Choroid plexus epithelial cell (primary cell): ENCODE measurements at places on chromosomes 5 and 9.
A peak's percentile ranks its signal among the peaks of the same experiment; 100 is the strongest.

DNA sequence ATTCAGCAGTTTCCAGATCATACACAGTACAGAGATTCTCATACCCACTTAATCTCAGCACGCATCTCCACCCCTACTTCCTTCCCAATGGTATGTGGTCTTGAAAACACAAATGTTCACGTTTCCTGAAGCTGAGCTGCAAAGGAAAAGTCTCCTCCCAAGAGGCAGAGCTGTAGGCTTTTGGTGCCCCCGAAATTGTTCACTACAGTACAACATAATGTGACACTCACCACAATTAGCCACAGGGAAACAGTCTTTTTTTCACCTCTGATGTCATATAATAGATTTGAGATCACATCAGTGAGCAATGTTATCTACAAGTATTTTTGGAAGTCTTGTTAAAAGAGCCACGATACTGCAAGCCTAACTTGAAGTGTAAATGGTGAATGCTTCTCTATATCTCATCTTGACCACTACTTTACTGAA is 40.2 kb downstream of the NFIB start:
- DNase-seq = peak; percentile 58

DNA sequence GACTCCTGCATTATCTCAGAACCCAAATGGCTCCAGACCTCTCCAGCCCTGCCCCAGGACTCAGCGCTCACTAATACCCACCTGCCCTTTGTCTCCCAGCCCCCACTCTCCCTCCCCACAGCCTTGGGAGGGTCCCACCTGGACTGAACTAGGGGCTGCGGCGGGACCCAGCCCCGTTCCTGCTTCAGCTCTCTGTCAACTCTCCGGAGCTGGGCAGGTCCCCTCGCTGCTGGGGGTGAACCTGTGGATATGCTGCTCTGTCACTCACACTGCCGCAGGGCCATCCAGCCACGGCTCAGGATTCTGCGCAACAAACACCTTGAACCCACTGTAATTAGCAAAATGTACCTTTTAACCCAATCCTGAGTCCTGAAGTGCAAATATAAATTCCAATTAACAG is 36.8 kb downstream of the NDUFS6 start:
- DNase-seq = no peak

- DNase-seq = peak; percentile 72
Observed at GRCh38 chr5:9513827-9514226, 32.0 kb downstream of the SEMA5A start.

GRCh38 chr5:90355635-90356034 is 53.9 kb downstream of the CETN3 start:
- DNase-seq = no peak

GRCh38 chr5:6026766-6027406 is 351.5 kb downstream of the MED10 start:
- peak; percentile 8 for DNase-seq

GRCh38 chr5:129619782-129620181 is 128.1 kb upstream of the MINAR2 start:
- DNase-seq = no peak

GRCh38 chr9:129751841-129752801 is 721 bp downstream of the PTGES start:
- no peak for DNase-seq

- DNase-seq = no peak
Observed at GRCh38 chr5:134106991-134107701, 7.3 kb upstream of the TCF7 start.

DNA sequence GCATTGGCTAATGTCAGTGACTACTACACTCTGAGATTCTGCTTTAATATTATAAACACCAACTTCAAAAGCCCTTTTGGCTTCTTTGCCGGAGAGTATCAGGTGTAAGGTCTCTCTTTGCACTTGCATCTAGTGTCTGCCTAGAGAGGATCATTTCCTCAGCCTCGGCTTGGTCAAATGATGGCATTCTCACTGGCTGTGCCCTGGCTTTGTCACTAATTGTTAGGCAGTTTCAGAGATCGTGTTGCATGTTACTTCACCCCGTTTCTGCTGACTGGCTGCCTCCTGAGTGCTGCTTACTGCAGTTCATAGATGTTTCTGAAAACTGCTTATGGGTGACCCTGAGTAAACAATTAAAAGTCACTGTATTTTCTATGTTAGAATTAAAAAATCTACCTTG is 48.8 kb downstream of the SLC1A3 start:
- DNase-seq = peak; percentile 51

DNA sequence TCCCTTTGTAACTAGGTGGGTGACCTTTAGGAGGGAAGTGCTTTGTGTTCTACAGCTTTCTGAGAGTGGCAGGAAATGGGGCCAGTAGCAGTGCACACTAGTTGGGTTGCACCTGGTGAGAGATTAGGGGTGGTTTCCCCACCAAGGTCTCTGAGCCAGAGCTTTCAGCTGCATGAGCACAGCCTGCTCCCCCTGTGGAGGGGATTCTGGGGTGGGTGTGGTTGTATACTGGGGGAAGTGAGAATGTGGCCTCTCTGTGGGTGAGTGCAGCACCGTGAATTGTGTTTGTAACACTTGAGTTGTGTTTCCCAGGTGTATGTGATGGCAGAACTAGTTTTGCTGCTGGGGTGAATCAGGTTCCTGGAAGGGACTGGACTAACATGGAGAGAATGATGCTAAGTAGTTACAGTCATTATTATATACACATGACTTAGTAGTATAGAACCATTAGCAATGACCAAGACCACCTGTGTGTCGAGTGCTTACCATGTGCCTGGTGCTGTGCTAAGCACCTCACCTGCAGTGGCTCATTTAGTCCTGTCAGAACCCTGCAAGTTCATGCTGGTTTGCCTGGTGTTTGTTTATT is 11.8 kb upstream of the CXXC5 start:
- DNase-seq = no peak

DNA sequence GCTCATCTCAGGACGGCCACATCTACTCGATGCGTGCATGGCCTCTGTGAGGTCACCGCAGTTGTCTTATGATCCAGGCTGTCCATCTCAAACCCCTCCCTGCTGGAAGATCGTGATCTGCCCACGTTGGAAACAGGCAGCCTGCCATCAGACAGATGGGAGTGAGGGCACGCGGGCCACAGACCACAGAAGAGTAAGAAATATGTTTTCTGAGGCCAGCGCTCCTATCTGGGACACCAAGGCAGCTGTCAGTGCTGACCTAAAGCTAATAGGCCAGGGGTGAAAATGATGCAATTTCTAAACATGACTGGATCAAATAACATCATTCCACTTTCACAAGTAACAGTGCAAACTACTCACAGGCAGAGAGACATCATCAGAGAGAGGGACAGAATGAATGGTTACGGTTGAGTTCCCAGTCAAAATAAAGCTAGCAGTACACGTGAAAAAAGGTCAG is 57.1 kb upstream of the CER1 start:
- peak; percentile 33 for DNase-seq

DNA sequence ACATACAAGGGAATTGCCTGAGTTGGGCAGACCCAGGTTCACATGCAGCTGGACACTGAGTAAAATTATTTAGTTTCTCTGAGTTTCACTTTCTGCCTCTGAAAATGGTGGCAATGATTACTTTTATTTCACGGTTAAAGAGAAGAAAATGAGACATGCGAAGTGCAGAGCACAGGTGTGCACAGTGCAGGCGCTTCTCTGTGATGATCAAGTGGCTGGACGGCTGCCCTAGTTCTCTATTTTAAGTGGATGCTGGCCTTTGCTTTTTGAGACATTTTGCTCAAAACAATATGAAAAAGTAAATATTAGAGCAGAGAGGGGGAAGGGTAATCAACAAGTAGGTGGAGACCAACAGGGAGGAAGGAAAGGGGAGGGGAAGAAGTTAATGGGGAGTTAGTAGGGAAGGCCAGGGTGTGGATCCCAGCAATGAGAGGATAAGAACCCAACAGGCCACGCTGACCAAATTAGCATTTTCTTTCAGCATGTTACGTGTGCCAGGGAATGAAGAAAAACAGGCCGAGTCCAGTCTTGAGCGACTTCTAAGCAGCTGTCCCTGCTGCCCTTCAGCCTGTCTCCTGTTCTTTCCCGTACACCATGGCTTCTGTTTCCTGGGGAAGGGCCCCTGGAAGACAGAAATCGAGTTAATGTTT is 16.1 kb downstream of the SNX18 start:
- no peak for DNase-seq

- peak; percentile 46 for DNase-seq
Observed at GRCh38 chr5:6328173-6328572, 50.2 kb downstream of the MED10 start.

GRCh38 chr5:105639068-105639467 is 2031.7 kb downstream of the EFNA5 start:
- DNase-seq = no peak

DNA sequence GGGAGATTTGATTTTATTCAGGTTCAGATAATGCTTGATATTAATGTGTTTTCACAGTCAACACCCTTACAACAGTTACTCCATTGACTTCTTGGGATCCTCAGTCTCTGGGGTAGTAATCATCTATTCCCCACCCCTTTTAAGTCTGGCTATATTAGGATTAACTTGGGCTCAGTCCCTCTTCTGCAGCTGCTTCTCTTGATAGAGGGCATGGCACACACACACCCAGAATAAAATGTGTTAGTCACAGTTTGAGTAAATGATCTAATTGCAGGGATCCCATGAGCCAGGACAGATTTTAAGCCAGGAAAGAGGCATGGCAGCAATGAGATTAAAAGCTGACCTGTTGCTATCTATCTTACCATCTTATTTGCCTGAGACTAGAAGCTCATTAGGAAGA is 53.7 kb upstream of the VLDLR start:
- DNase-seq = no peak

GRCh38 chr5:56565283-56565615 is 250.1 kb upstream of the MAP3K1 start:
- no peak for DNase-seq

- DNase-seq = no peak
Observed at GRCh38 chr5:28850320-28850921, 1812.0 kb upstream of the CDH9 start.

DNA sequence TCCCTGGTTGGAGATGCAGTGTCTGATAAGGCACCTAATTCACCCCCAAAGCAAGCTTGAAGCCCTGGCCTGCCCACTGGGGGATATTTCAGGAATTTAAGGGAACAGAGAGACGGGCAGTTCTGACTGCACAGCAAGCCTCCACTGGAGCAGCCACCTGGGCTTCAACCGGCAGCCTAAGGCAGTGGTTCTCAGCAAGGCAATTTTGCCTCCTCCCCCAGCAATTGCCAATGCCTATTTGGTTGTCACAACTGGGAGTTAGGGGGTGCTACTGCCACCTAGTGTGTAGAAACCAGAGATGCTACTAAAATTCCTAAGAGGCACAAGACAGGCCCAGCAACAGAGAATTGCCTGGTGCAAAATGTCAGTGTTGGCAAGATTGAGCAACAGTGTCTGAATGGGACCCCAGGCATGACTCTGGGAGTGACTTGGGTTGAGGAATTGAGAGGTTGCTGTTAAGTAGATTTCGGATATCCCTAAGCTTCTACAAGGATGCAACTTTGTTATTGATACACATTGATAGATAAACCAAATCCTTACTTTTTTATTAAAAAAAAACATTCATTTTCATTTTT is 58.7 kb upstream of the CTSL start:
- DNase-seq = no peak

DNA sequence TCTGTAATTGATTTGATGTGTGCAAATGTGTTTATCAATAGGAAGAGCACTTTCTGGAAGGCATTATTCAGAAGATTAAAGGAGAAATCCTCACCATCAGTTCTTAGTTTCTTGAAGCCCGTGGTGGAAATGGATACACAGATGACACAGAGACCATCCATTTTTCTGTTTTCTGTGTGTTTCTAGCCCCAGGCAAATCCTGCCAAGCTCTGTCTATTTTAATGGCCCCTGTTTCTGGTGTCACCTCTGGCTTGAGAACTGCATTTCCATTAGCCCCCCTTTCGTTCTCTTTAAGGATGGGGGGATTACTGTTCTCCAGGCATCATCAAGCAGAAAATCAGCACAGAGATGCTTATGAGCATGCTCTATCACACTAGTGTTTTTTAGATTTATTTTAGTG is 37.3 kb downstream of the DAPK1 start:
- DNase-seq = no peak

DNA sequence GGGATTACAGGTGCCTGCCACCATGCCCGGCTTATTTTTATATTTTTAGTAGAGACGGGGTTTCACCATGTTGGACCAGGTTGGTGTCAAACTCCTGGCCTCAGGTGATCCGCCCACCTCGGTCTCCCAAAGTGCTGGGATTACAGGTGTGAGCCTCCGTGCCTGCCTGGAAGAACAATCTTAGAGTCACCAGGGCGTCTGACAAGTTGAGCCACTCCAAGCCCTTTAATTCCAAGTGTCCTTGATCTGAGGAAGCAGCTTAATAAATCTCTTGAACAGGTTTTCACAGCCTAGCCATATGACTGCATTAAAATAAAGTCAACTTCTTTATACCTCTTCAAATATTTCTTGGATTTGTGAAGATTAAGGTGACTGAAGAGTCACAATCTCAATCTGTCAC is 31.5 kb downstream of the SLC44A1 start:
- no peak for DNase-seq

DNA sequence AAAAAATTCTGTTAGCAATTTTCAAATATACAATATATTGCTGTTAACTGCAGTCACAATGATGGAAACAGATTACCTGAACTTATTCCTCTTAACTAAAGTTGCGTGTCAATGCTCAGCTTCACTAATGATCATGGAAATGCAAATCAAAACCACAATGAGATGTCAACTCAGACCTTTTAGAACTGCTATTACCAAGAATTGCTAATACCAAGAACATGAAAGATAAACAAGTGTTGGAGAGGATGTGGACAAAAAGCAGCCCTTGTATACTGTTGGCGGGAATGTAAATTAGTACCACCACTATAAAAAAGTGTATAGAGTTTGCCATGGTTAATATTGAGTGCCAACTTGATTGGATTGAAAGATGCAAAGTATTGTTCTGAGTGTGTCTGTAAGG is 1409.7 kb upstream of the CDH18 start:
- DNase-seq = no peak

DNA sequence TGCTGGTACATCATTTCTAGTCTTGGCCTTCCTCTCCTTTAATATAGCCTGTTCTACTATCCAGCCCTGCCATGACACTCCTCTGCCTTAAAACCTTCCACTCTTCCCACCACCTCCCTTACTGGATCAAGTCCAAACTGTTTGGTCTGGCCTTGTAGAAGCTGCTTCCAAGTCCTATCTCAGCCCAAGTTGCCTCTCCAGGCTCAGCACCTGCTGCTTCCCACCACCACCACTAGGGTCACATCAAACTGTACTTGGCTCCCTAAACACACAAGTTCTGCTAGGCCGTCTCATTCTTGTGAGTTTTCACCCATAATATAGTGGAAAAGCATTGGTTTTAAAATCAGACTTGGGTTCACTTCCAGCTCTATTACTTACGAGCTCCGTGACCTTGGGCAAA is 1.4 kb downstream of the NDUFA8 start:
- DNase-seq = peak; percentile 73

GRCh38 chr9:86250123-86250522 is 9.3 kb downstream of the C9orf153 start:
- DNase-seq = no peak

- no peak for DNase-seq
Observed at GRCh38 chr9:92974761-92975755, 27.7 kb downstream of the FGD3 start.

DNA sequence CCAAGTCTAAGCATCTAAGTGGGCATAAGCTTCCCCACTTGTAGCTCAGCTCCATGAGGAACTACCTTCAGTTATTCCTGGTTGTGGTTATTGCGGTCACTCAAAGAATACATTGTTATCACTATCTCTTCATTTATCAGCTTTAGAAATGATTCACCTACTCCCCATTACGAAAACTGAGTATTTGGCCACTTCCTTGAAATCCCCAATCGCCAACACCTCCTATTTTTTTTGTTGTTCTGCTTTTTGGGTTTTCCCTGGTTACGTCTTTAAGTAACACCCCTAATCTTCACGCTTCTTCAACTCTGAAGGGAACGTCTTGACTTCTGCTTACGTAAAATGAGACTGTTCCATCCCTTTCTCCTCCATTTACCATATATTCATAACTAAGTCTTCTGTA is 20.7 kb downstream of the MAPK9 start:
- no peak for DNase-seq
